AG08395 (cell line): ENCODE measurements at places on chromosomes 2 and 18.

GRCh38 chr2:171436307-171436706, 2.3 kb downstream of the DCAF17 start:
- peak; percentile 41 for DNase-seq

GRCh38 chr2:95043300-95044093, 18.0 kb downstream of the MAL start:
- peak; percentile 95 for DNase-seq

- DNase-seq, result no peak
These were observed 92.4 kb upstream of the LCLAT1 start for GRCh38 chr2:30354621-30355020.

DNA sequence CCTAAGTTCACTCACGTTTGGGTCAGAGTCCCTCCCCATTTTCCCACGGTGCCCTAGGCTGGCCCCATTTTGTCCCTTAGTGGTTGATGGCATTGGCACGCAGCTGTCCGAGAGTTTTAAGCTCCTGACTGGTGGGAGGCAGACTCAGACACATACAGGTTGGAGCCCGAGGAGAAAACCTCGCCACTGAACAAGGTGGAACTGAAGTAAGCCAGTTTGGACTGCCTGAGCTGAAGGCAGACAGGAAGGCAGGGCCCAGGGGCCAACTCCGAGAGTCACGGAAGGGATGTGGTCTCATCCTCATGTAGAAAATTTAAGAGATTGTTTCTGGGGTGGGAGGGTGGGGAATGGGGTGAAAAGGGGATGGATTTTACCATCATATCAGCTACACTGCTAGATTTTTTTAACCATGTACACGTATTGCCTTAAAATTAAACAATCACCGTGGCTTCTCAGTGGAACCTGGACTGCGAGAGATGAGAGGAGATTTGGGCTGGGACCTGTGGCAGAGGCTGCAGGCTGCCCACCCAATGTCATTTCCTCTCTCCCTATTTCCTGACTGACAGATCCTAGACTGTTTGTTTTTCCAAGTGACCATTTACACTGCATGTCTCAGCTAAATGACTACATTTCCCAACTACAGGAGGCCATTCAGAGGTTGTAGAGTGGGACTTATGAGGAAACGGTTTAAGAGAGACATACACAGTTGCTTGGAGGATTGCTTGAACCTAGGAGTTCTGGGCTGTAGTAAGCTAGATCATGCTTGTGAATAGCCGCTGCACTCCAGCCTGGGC, 19.4 kb upstream of the NMUR1 start:
- DNase-seq, result no peak

- DNase-seq, result no peak
These were observed 492 bp downstream of the KIF5C start for GRCh38 chr2:148875387-148876051.

DNA sequence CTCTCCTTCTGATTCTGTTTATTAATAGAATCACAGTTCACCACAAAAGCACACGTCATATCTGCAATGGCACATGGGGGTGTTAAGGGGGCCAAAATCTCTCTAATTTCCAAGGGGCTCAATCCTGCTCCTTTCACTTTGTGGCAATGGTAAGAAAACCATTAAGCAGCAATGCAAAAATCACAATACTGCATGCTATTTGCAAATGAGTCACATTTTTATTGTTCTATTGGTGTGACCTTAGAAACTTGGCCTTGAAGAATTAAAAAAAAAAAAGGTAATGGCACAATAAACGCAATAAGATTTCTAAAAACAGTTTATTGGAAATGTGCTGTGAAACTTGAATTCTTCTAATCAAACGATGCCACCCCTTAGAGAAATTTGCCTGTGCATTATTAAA, 251.5 kb downstream of the ZNF521 start:
- DNase-seq, result no peak

- no peak for DNase-seq
These were observed 90.6 kb downstream of the ADAM23 start for GRCh38 chr2:206533977-206534376.

GRCh38 chr2:217186668-217187159, 326.9 kb upstream of the TNP1 start:
- no peak for DNase-seq

DNA sequence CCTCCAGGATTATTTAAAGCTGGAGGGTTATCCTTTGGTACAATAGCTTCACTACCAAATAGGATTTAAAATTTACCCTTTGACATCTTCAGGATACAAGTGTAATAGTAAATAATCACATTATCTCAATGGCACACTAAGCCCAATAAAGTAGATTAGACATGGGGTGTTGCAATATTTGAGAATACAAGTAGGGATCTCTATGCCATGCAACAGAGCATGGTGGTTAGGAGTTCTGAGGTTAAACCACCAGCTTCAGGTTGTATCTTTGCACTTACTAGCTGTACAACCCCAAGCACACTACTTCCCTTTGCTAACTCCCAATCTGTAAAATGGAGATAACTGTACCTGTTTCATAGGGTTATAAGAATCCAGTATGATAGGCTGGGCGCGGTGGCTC, 6.2 kb downstream of the MBD2 start:
- no peak for DNase-seq

DNA sequence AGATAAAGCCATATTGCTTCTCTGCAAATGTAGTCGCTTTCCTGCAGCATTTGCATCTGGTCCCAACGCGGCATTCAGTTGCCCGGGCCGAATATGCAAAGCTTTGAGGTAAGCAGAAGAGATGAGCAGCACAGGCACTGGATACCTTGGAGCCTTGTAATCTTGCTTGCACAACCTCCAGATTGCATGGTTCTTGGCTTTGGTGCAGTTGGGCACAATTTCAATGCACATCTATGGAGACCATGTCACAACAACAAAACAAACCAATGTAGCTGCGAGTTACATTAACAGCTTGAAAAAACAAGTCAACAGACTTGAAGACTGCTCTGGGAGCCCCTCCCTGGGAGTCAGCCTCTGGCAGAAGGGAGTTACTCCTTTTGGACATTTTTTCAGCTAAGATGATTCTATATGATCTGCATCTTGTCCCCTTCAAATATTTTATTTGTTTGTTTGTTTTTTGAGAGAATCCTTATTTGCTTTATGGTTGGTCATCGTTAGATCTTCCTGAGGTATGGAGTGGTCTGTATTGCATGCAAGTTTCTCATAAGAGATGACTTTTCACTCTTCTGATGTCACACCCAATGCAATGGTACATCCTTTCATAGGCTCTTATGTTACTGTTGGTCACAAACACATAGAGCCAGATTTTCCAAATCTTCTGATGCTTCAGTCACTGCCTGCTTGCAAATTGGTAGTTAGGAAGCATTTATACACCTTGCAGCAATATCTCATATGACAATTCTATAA, 113.5 kb downstream of the EFEMP1 start:
- DNase-seq, result peak; percentile 14

- DNase-seq, result peak; percentile 92
These were observed 78.8 kb upstream of the LCLAT1 start for GRCh38 chr2:30368258-30368657.

GRCh38 chr2:170895023-170895757, 33.9 kb upstream of the GORASP2 start:
- peak; percentile 37 for DNase-seq

DNA sequence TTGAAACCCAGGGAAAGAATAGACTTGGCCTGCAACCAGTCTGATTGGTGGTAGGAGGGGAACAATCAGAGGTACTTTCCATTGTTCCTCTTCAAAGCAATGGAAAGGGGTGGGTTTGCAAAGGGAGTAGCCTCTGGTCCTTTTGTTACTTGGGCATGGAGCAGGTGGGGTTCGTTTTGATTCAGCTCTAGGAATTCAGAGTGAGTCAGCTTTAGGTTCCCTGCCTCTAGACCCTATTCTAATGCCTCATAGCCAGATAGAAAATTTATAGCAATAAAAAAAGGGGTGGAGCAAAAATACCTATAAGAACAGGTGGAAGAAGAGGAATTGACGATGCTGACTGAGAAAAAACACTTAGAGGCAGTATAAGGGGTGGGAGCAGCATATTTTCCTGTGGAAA, 636.4 kb downstream of the PLCL1 start:
- DNase-seq, result no peak

- no peak for DNase-seq
These were observed 6.3 kb downstream of the PDCD1 start for GRCh38 chr2:241852116-241852980.

DNA sequence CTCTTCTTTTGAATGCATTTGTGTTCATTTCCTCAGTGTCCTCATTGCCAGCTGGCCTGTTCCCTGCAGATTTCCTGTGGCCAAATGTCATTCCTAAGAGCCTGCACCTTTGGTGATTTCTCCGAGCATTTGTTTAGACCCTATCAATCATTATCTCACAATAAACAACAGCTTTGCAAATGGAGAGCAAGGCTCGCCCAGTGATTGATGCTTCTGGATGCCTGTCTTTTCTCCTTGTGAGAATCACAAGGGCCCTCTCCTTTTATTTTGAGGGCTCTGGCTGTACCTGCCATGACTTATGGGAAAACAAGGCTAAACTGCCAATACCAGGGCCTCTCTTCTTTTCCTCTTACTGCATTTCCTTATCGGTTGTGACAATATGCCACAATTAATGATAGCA, 1454.4 kb upstream of the CELF4 start:
- no peak for DNase-seq

GRCh38 chr2:44789446-44789845, 152.1 kb upstream of the SIX3 start:
- DNase-seq, result no peak

- no peak for DNase-seq
These were observed 215.2 kb upstream of the TFPI start for GRCh38 chr2:187769437-187769836.

- DNase-seq, result no peak
These were observed 81.8 kb downstream of the VWC2L start for GRCh38 chr2:214492608-214493007.

GRCh38 chr2:69975853-69976462, 14.5 kb upstream of the ASPRV1 start:
- no peak for DNase-seq

GRCh38 chr2:201218780-201219179, 35.8 kb downstream of the CASP10 start:
- DNase-seq, result no peak

DNA sequence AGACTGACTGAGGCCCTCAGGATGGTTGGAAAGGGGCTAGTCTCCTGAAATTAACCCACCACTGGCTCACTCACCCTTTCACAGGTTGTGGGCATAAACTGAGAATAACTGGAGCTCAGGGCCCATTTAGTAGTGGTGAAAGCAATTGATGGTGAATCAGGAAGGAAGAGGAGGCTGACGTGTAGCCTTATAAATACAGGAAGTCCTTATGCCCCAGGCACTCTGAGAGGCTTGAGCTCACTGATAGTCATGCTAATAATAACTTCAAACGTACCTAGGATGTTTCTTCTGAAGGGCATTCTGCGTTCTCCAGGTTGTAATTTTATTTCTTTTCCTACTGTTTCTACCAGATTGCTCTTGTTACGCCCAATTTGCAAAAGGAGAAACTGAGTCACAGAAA, 328.4 kb downstream of the CLIP4 start:
- no peak for DNase-seq
